Cortex of kidney (tissue), 1 donor: ENCODE measurements at places on chromosomes 1 and 21.

GRCh38 chr1:19384113-19384512 is 72.0 kb downstream of the SLC66A1 start:
- DNase-seq: no peak

DNA sequence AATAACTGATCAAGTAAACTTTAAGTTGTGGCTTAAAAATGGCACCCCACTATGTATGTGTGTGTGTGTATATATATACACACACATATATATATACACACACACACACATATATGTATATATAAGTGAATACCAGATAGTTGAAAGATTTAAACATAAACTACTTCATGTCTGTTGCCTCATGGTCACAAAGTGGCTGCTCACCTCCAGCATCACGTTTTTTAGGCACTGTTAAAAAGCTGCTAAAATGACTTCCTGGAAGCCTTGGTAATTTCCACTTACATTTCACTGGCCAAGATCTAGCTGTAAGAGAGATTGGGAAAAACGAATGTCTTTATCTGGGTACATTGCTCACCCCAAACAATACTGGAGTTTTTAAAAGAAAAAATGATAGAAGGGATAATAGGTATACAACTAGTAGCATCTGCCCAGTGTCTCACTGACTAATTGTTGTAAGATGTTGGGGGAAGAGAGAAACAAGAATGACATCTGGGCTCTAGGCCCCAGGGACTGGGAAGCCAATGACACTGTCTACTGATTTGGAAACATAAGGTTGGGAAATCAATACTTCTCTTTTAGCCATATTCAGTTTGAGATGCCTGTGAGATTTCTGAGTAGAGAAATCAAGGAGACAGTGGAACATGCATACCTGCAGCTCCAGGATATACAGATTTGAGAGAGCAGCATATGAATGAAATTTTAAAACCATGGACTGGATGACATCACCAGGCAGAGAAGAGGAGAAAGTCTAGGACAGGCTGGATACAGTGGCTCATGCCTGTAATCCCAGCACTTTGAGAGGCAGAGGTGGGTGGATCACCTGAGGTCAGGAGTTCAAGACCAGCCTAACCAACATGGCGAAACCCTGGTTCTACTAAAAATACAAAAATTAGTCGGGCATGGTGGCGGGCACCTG is 42.8 kb downstream of the CLDN14 start:
- no peak for DNase-seq

DNA sequence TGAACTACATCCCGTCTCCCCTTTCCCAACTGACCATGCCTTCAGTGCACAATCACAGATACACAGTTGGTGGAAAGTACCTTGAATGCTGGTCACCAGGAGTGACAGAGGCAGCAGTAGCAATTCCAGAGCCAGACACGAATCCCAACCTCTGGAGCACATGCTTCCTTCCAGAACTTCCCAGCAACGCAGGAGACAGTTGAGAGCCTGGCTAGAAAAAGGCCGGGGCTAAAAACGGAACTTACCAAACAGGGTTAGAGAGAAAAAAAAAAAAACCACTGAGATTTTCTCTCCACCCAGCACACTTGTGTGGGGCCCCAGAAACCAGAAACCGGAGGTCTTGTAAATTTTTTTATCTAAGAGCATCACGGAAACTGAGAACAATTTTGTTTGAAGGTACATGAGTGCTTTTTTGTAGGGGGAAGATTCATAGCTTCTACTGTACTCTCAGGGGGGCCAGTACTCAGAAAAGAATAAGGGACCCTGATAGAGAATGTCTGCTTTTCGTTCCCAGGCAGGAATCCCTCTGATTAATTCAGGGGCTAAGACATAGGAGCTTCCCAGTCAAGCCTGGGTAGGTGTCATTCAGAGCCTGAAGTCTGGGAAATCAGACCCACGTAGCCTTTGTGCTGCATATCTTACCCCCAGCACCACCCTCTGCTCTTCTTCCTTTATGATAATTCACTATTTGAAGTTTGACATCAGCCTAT is at the start of gene CD48:
Gene CD48 (minus strand): TSS at position 221 of the 710 bp plus-strand sequence. CDS start 59 bp downstream, at position 162.
- DNase-seq: no peak

DNA sequence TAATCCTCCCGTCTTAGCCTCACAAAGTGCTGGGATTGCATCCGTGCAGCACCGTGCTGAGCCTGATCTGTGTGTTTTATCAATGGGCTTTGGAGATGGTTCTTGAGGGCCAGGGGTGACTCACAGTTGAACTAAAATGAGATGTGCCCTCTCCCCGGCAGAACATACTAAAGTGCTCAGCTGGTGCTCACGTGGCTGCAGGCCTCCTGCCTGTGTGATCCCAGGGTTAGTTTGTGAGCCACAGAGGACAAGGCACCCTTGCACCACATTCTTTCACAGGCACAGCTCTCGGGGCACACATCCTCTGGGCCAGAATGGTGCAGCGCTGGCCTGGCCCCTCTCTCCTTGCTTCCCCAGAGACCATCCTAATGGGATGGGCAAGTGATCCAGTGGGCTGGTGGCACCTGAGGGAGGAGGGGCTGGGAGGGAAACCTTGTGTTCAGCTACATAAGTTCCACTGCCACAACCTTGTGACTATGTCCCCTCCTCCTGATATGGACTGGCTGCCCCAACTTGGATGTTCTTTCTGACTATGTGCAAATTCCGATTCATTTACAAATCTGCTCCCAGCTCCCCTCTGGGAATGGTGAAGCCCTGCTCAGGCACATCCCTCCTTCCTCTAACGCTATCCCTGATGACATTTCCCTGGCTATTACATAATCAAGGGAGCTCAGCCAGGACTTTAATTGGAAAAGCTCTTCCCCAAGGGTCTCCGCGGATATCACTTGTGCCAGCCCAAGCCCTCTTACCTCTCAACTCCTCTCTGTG is 197.0 kb upstream of the EDN2 start:
- DNase-seq: no peak

GRCh38 chr1:174812656-174813055 is 187.1 kb upstream of the CACYBP start:
- no peak for DNase-seq

GRCh38 chr1:209429611-209430010 is 153.9 kb upstream of the CAMK1G start:
- no peak for DNase-seq

GRCh38 chr1:42013881-42014470 is 95.3 kb upstream of the HIVEP3 start:
- DNase-seq: no peak

DNA sequence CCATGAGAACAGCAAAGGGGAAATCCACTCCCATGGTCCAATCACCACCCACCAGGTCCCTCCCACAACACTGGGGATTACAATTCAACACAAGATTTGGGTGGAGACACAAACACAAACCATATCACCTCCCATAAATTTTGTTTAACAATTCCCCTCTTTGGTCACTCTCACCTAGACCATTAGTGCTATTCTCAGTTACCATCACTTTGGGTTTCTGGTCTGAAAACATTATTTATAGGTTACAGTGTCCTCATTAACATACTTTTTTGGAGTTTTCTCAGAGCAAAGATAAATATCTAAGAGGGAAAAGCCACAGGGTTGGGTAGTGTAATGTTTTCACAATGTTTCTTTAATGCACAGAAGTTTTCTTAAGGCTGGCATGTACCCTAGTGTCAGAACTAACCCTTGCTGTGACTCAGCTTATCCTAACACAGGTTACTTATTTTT is 47.7 kb upstream of the DNAH14 start:
- DNase-seq: no peak

DNA sequence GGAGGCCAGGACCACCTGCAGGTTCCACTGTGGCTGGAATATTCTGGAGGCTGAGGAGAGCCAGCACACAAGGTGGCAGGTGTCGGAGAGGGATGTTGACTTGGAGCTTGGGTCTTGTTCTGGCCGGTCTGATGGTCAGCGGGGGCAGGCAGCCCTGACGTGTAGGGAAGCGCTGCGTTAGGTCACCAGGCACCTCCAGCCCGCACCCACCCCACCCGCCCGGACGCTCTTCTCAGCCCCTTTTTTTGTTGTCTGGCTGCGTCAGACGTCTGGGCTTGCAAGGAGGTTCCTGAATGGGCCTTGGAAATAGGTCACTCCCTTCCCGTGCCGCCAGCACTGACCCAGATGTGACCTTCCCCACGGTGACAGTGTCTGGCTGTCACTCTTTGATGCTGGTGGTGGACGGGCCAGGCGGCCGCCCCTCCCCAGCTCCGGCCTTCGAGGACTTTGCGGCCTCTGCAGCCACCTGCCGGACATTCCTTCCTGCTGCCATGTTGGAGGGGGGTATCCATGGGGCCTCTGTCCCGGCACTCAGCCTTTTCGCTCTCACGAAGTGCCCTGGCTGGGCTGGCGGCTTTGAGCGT is 30.1 kb downstream of the SPSB1 start:
- DNase-seq: no peak

DNA sequence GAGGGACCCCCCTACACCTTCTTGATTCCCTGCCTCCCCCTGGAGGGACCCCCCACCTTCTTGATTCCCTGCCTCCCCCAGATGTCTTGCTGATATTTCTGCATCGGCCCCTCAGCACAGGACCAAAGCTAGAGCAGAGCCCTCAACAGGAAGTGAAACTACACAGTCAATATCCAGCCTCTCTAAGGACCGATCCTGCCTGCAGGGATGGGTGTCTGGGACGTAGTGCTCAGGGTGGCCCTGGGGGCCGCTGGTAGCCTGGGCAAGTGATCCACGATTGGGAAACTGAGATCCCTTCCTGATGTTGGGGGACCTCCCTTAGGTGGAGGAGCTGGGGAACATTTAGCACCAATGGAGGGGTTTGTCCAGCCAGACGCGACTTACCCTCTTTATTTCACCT is 3.9 kb upstream of the LEFTY2 start:
- DNase-seq: no peak

GRCh38 chr1:76546354-76546933 is 320.8 kb upstream of the ST6GALNAC5 start:
- DNase-seq: no peak

DNA sequence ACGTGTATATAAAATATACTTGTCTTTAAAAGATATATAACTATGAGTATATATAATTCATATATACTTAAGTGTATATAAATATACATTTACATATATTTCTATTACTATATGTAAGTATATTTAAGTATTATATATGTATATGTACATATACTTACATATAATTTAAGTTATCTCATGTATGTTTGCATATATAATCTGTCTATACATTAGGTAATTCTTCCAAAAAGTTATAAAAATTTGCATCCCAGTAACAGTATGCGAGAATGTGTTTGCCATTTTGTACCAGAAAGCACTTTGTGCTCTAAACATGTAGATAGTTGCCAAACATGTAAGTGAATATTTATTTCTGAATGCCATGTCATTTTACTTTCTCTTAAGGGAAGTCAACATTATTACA is at the start of gene OR2AK2:
Gene OR2AK2 (plus strand): TSS at position 301 of the 400 bp plus-strand sequence. CDS start 144 bp downstream, outside the sequence.
- DNase-seq: no peak

DNA sequence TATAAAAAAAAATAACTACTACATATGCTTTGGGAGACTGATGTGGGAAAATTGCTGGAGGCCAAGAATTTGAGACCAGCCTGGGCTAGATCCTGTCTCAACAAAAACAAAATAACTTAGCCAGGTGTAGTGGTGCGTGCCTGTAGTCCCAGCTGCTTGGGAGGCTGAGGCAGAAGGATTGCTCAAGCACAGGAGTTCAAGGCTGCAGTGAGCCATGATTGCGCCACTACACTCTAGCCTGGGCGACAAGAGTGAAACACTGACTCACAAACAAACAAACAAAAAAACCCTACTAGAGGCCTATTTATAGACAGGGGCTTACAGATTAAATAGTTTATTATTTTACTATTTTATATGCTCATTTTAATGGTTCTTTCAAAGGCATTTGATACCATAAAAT is 80.0 kb downstream of the LHX4 start:
- no peak for DNase-seq

- DNase-seq: no peak
Observed at GRCh38 chr1:178619042-178619927, 105.8 kb upstream of the RALGPS2 start.

- no peak for DNase-seq
Observed at GRCh38 chr1:171740987-171741871, 636 bp downstream of the VAMP4 start.

GRCh38 chr21:16821588-16821987 is 691.3 kb upstream of the CXADR start:
- DNase-seq: no peak

GRCh38 chr1:184881941-184882913 is 92.1 kb downstream of the NIBAN1 start:
- DNase-seq: no peak
